ENCODE measurements at places on chromosomes 3 and 15.

DNA sequence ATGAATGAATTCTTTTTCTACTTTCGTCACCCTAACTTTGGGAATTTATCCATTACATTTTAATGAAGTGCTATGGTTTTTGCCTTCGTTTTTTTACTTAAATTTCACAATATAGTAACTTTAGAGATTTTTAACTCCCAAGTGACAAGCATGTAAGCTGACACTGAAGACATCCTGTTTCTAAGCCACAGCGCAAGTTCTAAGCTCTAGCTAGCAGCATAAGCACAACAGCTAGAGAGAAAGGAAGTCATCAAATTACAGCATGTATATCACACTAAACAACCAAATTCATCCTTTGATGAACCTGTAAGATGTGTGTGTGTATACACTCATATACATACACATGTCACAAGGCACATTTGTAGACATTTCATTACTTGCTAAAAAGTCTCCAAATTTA lies 119.3 kb downstream of the P3H2 start:
- no peak for DNase-seq

DNA sequence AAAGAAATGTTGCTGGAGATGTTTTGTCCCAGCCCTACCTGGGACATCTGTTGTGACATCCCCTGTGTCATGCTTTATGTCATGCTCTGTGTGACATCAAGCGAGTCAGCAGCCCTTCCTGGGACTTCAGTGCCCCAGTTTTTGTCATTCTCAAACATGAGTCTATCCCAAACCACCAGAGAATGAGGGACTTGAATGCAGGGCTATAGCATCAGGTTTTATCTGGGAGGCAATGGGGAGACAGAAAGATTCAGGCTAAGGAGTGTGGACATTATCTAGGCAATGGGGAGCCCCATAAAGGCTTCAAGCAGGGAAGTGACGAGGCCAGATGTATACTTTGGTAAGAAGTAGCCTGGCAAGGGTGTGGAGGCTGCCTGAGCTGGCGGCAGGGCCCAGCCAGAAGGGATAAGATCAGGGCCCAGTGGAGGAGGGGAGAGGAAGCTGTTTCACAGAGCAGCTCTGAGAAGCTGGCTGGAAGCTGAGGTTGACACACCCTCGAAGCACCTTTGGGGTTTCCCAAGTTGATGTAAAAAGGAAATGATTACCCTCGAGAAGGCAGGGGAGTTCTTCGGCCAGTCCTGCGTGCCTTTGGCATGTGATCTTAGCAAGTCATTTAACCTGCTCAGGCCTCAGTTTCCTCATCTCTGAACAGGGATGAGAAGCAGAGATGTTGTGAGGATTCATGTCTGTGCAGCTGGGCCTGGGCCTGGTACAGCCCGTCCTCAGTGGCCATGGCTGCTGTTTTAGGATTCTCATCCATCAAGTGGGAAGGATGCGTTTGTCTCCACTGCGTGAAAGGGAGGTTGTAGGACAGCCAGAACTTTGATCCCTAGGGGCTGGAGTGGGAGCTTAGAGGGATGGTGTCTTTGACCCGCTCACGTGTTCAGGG lies 34.3 kb downstream of the IRAK2 start:
- peak; percentile 48 for DNase-seq

DNA sequence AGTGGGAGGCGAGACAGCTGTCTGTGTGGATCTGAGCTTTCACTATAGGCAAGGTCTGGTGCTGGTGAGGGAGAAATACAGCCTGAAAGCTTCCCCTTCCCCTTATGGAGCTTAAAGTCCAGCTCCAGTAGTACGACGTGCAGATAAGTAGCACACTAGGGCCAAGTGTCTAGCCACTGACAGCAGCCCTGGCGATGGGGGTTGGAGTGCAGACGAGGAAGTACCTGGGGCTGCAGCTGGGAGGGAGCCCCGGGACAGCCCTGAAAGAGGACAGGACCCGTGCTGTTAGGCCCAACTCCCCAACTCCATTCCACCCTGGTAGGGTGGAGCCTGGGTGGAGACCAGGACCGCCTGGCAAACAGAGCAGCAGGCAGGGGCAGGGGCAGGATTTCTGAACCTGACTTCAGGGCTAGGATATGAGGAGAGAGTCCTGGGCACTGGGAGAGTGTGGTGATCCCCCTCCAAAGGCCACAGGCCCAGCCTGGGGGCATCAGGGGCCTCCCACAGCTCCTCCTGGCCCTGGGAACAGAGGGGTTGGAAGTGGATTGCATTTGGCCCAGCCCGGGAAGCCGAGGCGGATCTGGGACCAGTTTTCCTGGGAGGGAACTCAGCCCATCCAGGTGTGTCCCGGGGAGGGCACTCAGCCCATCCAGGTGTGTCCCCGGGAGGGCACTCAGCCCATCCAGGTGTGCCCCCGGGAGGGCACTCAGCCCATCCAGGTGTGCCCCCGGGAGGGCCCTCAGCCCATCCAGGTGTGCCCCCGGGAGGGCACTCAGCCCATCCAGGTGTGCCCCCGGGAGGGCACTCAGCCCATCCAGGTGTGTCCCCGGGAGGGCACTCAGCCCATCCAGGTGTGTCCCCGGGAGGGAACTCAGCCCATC lies 42.8 kb downstream of the BDH1 start:
- no peak for DNase-seq

DNA sequence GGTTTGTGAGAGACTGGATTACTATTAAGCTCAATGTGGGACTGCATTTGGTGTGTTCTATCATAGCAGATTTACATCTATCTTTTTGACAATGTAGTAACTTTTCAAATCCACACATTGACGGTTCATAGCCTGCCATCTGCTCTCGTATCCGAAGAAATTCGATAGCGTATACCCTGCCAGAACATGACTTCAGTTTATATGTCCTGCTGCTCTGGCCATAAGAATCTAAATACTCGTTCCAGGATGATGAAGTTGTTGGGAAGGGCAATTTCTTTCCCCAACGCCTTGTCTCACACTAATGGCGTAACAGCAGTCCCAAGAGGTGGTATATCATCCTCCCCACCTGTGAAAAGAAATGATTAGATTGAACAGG lies 180.0 kb downstream of the LSAMP start:
- DNase-seq: no peak

DNA sequence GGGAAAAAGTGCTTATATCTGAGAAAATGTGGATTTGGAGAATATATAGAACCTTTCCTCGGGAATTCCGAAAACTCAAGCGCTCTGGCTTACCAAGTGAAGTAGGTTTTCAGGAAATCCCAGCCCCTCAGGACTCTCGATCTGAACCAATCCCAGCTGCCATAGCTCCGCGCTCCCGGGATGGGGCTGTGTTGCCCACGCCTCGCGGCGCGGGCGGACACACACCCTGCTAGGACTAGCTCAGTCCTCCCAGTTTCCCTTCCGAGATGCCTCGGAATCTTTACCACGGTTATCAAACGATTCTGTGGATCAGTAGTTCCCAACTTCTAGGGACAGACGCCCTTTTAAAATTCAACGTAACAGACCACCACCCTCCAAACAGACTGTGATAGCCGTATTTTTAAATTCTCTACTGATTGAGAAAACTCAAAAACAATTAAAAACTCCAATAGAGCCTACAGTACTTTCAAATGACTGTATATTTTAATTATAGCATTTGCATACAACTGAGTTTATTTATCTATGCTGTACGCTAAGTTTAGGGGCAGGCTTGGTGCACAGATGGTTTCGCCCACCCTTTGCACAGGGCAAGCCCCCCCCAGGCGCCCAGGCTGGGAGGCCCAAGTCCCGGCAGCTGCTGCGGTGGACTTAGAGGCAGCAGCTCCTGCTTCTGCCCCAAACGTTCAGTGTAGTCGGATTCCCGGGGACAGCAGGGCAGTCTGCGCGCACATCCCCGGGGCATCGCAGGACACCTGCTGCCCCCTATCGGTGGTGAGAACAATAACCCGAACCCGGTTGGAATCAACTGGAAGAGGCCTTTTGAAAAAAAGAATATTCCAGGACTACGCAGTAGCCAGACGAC lies 52.3 kb downstream of the CCDC54 start:
- DNase-seq: peak; percentile 37

GRCh38 chr15:66908744-66909095 lies 156.7 kb upstream of the SMAD3 start:
- no peak for DNase-seq

- no peak for DNase-seq
Observed at GRCh38 chr3:141217389-141217788, 14.2 kb upstream of the PXYLP1 start.

GRCh38 chr3:72082186-72082715 lies 297.3 kb upstream of the PROK2 start:
- no peak for DNase-seq

DNA sequence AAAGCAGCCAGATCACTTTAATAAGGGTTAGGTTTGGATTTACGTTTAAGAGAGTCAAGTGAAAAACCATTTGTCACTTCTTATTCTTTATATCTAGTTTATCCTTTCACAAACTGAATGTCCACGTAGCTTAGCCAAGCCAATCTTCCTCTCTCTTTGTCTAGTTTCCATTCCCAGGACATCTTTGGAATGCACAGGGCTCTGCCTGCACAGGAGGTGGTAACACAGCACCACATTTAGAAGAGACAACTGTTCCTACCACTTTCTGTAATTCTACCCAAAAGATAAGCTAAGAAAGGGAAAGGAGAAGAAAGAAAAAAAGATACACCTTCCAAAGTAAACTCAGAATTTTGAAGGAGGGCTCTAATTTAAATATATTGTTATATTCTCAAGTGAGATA lies 67.9 kb downstream of the IGSF11 start:
- DNase-seq: no peak

GRCh38 chr15:100517846-100518245 lies 10.9 kb downstream of the CERS3 start:
- DNase-seq: no peak

DNA sequence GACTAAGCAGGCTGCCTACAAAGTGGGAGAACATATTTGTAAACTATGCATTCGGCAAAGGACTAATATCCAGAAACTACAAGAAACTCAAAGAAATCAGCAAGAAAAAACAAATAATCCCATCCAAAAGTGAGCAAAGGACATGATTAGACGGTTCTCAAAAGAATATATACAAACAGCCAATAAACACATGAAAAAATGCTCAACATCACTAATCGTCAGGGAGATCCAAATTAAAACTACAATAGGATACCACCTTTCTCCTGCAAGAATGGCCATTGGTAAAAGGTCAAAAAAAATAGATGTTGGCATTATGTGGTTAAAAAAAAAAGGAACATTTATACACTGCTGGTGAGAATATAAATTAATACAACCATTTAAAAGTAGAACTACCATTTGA lies 259.6 kb upstream of the SLITRK3 start:
- no peak for DNase-seq

DNA sequence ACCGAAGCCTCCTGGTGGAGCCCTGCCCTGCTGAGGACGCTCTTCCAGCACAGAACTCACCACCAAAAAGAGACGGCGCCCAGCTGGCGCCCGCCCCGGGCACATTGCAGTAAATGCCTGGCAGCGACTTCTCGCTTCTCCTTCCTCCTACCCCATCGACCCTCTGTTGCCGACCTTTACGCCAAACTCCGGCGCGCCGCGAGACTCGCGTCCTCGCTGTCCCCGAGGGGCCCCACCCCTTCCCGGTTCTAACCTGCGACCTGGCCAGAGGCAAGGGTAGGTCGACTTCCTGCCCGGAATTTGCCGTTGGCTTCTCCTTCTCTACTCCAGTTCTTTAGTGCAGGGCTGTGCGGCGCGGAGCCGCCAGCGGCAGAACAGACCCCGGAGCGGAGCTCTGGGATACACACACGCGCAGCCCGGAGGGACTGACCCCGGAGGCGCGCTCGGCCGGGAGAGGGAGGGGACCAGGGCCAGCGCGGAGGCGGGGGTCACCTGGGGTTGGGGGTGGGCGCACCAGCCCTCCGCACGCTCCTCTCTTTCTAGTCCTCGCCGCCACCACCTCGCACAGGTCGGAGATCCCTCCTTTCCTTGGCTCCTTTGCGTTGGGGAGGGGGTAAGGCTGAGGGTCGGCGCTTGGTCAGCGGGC lies 226.6 kb upstream of the AZI2 start:
- no peak for DNase-seq

GRCh38 chr15:60391722-60392315 lies 6.0 kb downstream of the ANXA2 start:
- no peak for DNase-seq

DNA sequence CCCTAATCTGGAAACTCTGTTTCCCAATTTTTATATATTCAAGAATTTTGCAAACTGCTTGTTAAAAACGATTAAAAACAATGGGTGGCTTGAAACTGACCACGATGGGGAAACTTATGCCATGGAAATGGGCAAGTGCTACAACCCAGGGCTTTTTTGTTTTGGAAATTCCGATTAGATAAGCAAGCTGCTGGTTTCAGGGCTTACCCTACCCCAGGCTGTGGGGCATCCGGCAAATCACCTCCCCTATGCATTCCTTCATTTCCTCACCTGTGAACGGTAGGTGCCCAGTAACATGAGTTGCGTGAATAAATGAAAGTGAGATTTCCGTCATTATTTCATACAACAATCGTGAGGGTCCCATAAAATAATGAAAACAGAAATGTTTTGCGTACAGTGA lies 34.3 kb downstream of the ST6GAL1 start:
- no peak for DNase-seq

DNA sequence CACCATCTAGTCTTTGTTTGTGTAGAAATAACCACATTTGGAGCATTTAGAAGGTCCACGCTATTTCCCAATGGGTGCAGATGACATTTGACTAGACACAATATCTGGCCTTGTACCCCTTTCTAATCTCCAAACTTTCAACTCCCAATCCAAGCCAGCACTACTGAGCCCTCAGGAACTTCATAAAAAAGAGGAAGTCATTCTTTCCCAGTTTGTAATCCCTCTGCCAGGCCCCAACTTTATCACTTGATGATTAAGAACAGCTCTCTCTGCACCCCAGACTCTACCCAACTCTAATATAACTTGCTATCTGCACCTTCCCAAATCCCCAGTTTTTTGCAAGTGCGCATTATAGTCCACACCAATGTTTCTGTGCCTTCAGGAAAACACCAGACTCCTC lies 170.2 kb downstream of the KCNMB2 start:
- no peak for DNase-seq

GRCh38 chr3:64495121-64495780 lies 192.5 kb downstream of the ADAMTS9 start:
- no peak for DNase-seq

DNA sequence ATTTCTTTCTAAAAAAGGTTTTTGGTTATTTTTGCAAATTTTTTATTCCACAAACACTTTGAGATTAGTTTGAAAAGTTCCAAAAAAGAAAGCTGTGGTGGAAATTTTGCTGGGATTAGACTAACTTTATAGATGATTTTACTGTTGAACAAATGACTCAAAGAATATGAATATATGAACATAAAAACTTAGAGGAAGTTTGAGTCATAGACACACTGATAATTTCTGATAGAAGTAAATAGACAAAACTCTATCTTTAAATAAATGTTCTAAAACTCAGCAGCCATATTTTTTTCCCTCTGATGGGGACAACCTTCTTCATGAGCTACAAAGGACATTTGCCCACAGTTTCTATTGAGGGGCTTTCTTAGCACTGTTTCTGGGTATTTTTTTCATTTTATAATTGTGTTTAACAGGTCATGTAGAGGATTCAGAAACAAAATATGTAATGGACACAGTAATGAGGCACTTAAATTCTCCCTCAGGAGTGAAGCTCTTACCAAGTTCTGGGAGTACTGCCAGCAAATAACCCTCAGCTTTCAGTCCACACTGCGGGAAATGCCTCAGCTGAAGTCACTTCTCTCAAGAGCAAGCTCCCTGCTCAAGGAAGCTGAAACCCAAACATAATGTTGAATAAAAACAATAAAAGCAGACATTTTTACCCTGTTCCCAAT lies 157.6 kb downstream of the NFKBIZ start:
- DNase-seq: no peak

Data from stimulated activated CD4-positive, alpha-beta T cell treated with anti-CD3 and anti-CD28 coated beads, Interleukin-15, amount 100 ng/mL, for 1 hour (primary cell).